ENCODE measurements at places on chromosomes 11 and 22.
A peak's percentile ranks its signal among the peaks of the same experiment; 100 is the strongest.

DNA sequence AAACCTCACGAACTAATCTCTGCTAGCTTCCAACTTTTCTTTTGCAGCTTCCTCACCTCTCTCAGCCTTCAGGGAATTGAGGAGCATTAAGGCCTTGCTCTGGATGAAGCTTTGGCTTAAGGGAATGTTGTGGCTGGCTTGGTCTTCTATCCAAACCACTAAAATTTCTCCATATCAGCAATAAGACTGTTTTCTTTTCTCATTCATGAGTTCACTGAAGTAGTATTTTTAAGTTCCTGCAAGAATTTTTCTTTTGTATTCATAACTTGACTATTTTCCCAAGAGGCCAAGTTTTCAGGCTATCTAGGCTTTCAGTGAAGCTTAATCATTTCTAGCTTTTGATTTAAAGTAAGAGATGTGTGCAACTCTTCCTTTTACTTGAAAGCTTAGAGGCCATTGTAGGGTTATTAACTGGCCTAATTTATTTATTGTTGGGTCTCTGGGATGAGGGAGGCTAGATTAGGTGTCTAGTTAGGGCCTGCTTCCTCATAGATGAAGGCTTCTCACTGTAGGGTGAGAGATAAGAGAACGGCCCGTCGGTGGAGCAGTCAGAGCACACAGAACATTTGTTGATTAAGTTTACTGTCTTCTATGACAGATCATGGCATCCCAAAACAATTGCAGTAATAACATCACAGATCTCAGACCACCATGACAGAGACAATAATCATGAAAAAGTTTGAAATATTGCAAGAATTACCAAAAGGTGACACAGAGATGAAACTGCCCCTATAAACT is 33.2 kb downstream of the CSF2RB start:
- no peak for DNase-seq

DNA sequence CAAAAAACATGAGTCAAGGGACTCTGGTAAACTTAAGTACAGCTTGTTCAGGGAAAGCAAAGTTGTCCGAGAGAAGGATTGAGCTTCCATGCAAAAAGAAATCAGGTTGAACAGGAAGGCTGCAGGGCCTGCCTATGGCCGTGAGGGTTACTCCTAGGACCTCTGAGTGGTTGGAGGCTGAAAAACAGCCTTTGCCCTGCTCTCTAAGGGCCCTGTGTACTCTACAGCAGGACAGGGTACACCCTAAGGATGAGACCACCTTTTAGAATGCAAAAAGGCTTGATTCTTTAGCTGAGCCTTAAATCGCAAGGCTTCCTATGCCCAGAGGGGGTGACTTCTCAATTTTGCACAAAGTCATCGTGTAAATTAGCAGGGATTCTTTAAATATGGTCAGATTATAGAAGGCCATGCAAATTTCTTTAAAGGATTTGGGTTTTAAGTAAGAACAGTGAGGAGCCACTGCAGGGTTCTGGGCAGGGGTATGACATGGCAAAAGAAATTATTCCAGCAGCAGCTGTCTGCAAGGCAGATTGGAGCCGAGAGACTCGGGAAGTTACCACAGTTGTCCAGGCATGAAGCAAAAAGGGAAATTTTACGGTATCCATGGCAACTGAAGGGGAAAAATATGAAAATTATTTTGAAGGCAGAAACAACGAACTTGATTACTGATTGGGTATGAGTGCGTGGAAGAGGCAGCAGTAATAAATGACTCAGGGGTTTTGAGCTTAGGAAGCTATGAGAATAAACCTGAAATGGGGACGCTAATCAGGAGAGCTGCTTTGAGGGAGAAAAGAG is 91.8 kb downstream of the FAM76B start:
- no peak for DNase-seq

DNA sequence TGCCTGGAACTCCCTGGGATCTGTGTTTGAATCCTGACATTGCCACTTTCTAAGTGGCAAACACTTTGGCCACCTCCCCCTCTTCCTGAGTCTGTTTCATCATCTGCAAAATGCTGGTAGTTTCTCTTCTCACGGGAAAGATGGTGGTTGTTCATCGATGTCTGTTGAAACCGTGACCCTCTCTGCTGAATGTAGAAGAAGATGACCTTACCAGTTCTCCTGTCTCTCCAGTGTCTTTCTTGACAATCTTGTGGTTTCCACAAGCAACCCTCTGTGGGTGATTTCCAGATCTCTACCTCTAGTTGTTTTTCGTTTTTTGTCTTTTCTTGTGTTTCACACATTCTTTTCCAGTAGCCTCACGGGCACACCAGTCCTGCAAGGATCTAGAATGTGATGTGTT is 27.5 kb downstream of the ZBTB16 start:
- no peak for DNase-seq

- DNase-seq: no peak
These were observed 20.2 kb upstream of the C11orf96 start for GRCh38 chr11:43922295-43922648.

DNA sequence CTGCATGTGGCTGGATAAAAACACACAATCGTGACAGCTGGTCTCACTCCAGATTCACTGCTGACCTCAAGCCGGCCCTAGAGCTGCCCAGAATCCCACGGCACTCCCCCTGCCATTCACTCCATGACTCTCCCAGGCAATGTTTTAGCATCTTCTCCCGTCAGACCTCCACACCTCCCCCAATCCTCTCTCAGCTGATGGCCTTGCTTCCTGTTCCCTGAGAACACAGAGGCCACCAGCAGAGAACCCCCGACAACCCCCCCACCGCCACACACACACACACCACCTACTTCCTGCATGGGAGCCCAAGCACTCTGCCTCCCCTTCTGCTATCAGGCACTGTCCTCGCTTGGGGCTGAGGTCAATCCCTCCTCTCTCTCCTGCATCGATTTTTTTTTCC is 9.3 kb downstream of the TNKS1BP1 start:
- no peak for DNase-seq

DNA sequence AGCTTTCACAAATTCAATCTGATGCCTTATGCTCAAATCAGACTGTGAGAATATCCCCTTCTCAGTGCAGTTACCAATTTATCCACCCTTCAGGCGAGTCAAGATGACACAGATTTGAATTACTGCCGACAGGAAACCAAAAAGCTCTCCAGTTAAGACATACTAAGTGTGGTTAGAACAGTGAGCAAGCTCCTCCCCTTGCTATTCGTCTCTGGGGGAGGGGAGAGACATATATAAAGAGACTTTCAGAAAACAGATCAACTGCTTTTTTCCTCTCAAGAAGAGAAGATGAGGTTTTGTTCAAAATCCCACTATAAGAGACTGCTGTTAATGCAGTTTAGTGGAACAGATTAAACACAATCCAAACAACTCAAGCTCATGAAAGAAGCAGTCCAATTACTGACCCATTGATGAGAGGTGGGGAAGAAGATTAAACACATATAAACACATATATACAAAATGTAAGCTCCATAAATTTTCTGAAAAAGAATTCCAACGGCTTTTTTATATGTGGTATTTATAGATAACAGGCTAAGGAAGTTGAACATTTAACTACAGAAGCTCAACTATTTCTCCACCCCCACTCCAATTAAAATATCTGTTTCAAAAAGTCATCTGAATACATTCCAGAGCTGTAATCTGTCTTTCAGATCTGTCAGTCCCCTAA is 102.7 kb downstream of the MRTFA start:
- DNase-seq: peak; percentile 21

DNA sequence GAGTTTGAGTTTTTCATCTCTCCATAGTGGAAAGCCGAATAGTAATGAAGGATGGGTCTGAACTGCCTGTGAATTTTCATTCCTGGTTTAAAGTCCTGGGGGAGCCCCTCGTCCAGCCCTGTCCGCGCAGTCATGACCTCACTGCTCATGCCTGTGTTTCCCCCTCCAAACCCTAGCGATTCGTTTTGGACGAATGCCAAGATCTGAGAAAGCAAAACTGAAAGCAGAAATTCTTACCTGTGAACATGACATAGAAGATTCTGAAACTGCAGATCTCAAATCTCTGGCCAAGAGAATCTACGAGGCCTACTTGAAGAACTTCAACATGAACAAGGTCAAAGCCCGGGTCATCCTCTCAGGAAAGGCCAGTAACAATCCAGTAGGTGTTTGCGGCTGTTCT is 30.5 kb downstream of the CDPF1 start:
- DNase-seq: no peak

DNA sequence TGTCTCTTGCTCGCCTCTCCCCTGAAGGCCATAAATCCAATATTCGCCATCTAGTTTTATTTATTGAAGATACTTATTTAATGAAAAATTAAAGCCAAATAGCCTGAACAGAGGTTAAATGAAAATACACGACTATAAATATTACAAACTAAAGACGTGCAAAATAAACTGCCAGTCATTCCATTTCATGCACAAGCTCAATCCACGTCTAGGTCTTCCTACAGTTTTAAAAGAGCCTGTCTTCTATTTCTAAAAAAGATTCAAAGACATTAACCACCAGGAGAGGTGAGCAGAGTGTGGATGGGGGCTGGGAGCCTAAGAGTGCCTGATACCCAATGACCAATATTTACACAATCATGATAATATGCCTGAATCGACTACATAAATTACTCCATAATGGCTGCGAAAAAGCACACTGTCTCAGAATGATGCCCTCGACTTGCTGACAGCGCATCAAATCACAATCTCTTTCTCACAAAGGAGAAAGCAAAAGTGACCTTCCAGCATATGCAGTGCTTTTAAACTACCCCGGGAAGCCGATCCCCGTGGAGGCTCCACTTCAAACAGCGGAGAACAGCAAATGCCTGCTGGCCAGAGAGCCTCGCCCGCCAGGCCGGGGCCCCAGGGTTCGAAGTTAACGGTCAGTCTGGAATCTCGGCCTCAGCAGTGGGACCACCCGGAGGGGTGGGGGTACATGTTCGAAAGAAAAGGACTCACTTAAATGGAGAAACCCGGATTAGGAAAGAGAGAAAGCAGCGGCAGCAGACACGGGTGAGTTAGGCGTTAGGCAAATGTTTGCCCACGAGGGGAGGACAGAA is 1.7 kb downstream of the FCHSD2 start:
- no peak for DNase-seq

- no peak for DNase-seq
These were observed 65.3 kb downstream of the BCL2L13 start for GRCh38 chr22:17703811-17704210.

DNA sequence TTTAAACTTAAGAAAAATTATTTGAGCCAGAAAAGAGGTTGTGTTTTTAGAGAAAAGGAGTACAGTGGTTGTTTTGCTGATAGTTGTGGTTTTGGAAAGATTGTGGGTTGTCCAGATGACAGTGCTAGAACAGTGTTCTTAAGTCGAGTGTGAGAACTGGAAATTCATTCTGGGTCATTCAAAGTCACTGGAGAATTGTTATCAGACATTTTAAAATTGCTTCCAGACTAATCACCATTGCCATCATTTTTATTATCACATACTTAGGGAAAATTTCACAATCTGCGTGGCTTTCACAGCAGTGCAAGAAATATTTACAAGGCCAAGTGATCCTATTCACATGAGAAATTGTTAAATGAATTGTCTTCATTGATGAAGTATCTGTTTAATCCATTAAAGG is 242.2 kb upstream of the DDI1 start:
- no peak for DNase-seq

DNA sequence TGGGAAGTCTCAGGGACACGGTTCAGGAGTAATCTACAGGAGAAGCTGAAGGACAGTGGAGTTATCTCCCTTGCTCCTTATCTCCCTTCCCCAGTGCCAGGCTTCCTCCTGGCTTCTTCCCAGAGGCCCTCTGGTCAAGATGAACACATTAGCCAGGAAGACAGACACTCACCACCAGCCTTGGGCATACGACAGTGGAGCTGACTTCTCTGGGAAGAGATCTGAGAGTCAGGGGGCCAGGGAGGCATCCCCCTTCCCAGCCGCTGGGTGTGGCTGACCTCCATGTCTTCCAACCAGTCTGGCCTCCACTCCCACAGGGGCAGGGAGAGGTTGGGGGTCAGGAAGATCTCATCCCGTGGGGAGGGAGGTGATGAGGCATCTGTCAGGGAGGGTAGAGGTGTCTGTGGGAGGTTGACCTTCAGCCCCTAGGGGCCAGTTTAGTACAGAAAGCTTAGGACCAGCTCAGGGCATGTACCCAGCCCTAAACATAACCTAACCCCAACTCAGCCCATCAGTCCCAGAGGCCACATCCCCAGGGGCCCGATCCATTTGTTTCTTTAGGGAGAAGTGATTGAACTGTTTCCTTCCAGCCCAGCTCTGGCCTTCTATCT is 12.7 kb downstream of the ROBO4 start:
- no peak for DNase-seq

DNA sequence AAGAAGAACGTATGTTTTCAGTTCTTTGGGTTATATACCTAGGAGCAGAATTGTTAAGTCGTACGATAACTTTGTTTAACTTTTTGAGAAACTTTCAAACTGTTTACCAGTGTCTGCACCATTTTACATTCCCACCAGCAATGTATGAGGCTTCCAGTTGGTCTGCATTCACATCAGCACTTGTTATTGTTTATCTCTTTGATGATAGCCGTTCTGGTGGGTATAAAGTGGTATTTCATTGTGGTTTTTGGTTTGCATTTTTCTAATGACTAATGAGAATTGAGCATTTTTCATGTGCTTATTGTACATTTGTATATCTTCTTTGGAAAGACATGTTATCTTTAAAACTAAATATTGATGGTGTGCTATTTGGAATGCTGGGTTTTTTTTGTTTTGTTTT is 59.8 kb downstream of the KDM2A start:
- no peak for DNase-seq

- DNase-seq: no peak
These were observed 167.0 kb upstream of the NECTIN1 start for GRCh38 chr11:119895981-119896380.

DNA sequence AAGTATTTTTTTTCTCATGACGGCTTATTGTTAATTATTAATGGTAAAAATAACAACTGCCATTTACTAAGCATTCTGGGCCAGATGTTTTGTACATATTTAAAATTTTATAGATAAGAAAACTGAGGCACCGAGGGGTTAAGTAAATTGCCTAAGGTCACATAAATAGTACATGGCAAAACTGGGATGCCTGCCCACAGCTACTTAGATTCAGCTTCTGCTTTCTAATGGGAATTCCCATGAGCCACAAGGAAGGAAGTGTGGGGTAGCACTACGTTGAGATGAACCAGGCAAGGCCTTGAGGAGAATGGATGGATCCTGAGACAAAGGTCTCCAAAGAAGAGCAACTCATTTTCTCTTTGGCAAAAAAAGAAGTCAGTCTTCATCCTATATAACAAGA is 11.9 kb upstream of the PHF21A start:
- no peak for DNase-seq

DNA sequence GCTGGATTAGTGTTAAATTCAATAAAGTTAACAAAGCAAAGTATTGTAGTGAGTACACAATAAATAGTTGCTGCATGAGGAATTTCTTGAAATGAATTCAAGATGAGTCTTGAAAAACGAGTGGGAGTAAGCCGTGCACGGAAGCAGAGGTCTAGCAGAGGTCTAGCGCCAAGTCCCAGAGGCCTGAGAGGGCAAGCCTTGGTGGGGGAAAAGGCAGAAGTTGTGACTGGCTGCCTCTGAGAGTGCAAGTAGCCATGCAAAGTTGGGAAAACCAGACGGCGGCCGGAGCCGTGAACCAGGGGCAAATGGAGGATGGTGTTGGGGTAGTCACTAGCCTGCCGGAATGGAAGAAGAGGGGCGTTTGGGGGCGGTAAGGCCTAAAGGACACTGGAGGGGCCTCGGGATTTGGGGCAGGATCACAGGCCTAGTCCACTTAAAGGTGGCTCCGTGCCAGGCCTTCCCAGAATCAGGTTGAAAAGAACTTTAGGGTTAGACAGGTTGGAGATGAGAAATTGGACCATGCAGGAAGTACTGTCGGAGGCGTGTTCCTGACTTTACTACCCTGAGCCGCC is 379 bp upstream of the SLC3A2 start:
- DNase-seq: no peak

Data from activated effector memory CD4-positive, alpha-beta T cell treated with Interleukin-2 at 50 U/mL for 16 hours (primary cell).